ENCODE measurements at places on chromosomes 2 and 18.

GRCh38 chr18:52160636-52161035 is 179.4 kb upstream of the DCC start:
- DNase-seq, result no peak

GRCh38 chr2:40363631-40364030 is 88.3 kb downstream of the SLC8A1 start:
- no peak for DNase-seq

DNA sequence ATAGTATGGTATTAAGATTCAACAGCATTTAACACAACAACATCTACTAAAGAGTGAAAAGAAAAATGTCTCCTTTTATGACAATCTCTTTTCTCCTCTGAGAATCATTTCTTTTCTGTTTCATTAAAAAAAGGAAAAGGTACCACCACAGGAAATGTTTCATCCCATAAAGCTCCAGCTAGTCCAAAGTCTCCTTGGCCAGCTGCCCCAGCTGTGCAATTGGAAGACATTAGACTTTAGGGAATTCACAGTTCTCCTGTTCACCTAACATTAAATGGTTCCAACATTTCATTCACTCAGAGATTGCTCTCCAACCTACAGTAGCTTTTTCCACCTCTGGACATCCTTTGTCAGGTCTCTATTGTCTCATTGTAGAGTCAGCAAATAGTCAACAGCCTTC is 78.7 kb upstream of the YPEL5 start:
- no peak for DNase-seq

DNA sequence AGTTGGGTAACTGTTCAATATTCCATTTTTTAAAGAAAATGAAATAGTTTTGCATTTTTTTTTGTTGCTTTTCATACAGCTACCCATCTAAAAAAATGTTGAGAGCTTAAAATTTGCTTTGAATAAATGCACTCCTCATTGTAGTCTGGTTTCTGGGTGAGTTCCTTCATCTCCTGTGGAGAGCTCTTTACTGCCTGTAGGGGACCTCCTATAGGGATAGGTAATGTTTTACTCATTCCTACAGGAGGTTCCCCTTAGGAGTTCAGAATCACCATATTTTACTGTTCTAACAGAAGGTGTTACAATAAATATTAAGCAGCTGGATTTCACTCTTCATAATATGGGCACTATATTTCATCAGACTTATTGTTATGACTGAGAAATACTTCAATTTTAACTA is 947.3 kb upstream of the CRIM1 start:
- no peak for DNase-seq

DNA sequence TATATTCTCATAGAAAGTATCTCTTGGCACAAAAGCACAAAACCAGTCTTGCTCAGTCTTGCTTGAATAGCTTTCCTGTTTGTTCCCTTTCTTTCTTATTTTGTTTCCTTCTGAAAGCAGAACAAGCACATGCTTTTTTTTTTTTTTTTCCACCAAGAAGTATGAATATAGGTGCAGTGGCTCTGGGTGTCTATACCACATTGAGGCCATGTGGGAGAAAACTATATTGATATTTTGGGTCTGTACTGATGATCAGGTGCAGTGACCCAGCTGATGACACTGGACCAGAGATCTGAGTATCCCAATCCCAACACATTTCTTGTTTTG is 28.7 kb downstream of the GEMIN6 start:
- DNase-seq, result no peak
